ENCODE measurements at places on chromosomes 2 and 18.

DNA sequence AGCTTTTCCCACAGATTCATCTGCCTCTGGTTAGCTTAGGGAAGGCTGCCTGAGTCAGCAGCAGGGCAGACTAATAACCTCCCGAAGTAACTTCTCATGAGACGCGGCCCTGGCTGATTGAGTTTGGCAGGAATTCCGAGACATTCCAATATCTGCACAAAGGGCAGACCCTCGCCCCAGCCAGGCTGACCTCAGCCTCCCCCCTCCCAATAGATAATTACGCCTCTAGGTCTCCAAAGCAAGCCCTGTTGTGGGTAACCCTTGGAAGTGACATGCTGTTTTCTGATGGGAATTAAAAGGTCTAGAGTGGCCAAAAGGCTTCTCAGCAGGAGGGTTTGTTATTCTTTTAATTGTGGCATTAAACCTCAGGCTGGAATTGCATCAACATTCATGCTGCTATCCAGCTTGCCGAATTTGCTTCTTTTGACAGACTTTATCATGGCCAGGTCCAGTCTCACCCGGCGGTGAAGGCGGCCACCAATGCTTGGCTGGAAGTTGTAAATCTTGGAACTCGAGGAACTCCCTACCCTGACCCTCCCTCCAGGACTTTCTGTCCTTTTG is 98.0 kb upstream of the SLC14A2 start:
- no peak for DNase-seq

- no peak for DNase-seq
These were observed 33.6 kb upstream of the ATP6V1B1 start for GRCh38 chr2:70902067-70902442.

DNA sequence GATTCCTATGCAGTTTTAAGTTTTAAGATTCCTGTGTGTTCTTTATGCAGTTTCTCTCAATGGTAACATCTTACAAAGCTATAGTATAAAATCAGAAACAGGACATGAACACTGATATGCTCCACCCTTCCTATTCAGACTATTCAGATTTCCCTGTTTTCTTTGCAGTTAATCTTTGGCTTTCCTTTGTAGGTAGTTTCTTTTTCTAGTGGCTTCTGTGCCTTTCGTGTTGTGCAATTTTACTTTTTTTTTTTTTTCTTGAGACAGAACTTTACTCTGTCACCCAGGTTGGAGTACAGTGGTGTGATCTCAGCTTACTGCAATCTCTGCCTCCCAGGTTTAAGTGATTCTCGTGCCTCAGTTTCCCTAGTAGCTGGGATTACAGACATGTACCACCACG is 94.9 kb upstream of the RNU4ATAC start:
- DNase-seq, result no peak

DNA sequence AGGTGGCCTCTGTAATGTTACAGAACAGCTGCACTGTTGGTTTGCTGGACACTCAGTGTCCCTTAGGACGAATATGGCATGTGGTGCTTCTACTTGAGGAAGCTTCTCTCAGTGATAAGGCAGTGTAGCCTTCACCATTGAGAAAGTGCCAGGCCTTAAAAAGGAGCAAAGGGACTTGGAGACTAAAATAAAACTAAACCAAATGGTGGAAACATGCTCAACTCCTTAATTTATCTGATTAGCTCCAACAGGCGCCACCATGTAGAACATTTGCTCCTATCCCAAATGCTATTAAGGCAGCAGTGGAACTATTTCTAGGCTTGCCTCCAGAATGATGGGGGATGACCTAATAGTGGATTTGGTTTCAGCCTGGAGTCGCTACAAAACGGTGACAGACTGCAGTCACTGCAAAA is 77.5 kb upstream of the MYL1 start:
- no peak for DNase-seq

GRCh38 chr18:10116574-10116973 is 202.8 kb downstream of the VAPA start:
- DNase-seq, result no peak

DNA sequence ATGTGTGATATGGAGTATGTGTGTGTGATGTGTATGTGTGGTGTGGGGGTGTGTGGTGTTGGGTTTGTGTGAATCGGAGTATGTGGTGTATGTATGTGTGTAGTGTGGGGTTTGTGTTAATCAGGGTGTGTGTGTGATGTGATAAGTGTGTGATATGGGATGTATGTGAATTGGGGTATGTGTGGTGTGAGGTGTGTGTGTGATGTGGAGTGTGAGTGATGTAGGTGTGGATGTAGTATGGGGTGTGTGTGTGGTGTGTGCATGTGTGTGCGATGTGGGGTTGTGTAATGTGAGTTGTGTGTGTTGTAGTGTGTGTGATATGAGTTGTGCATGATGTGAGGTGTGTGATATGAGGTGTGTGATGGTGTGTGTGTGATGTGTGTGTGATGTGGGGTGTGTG is 54.4 kb downstream of the TWIST2 start:
- no peak for DNase-seq

DNA sequence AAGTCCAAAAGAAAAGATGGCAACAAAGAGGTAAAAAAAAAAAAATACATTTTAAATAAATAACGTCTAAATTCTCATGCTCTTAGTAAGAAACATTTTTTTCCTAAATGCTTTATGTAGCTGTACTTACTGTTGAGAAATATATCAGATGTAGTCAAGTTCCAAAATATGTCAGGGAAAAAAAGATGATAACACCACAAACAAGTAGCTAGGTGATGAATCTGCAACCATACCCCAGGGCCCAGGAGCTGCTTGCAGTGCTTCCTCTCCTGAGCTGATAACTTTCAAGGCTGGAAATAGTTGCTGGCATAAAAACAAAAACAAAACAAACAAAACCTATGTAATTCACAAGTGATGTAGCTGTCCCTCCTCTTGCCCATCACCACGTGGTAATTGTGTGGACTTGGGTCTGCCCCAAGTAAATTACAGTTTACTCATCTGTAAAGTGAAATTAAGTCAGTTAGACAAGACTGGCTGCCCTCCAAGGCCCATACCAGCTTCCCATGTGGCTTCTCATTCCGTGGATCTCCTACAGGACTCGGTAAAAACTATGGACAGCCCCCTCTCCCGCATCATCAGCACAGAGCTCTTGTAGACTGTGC is 82.6 kb downstream of the SP100 start:
- DNase-seq, result no peak

DNA sequence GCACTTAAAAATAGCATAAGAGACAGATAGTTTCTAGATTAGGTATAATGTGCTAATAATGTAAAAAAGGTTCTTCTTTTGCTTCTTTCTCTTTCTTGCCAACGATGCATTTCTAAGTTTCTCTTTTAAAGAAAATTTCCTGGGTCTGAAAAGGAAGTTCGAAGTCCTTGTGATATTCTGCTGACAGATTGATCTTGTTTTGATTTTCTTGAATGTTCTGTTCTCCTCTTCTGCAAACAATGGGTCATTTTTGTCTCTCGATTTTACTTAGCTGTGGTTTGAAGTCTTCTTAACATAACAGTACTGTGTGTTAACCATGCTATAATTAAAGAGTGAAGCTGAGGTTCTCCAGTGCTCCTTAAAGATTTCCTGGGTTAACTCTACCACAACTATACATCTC is 61.1 kb upstream of the ACYP2 start:
- DNase-seq, result no peak

- no peak for DNase-seq
These were observed 1.6 kb downstream of the CDH2 start for GRCh38 chr18:28175150-28175929.

GRCh38 chr18:54357082-54357659 is 487 bp downstream of the STARD6 start:
- DNase-seq, result no peak

GRCh38 chr2:30994227-30995056 is 143.8 kb downstream of the GALNT14 start:
- no peak for DNase-seq

GRCh38 chr2:55616551-55617174 is 759 bp downstream of the PPP4R3B start:
- DNase-seq, result peak; percentile 79

GRCh38 chr18:36275561-36275960 is 22.0 kb upstream of the FHOD3 start:
- DNase-seq, result no peak

- peak; percentile 81 for DNase-seq
These were observed 261.6 kb downstream of the NAPG start for GRCh38 chr18:10787293-10787901.

DNA sequence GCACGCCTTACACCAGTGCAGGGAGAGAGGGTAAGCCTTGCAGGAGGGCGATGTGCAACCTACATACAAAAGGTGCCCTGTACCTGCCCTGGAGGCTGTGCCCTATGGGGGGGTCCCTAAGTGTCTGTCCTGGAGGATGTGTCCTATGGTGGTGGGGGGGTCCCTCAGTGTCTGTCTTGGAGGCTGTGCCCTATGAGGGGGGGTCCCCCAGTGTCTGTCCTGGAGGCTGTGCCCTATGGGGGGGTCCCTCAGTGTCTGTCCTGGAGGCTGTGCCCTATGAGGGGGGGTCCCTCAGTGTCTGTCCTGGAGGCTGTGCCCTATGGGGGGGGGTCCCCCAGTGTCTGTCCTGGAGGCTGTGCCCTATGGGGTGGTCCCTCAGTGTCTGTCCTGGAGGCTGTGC is 216.6 kb downstream of the HDAC4 start:
- DNase-seq, result no peak

Measured in CD4-positive, alpha-beta T cell treated with Interleukin-10 for 1 hour (primary cell).